ENCODE measurements at places on chromosomes 6 and 20.

GRCh38 chr6:140071601-140072062, 697.2 kb upstream of the CITED2 start:
- peak; percentile 96 for ATAC-seq

DNA sequence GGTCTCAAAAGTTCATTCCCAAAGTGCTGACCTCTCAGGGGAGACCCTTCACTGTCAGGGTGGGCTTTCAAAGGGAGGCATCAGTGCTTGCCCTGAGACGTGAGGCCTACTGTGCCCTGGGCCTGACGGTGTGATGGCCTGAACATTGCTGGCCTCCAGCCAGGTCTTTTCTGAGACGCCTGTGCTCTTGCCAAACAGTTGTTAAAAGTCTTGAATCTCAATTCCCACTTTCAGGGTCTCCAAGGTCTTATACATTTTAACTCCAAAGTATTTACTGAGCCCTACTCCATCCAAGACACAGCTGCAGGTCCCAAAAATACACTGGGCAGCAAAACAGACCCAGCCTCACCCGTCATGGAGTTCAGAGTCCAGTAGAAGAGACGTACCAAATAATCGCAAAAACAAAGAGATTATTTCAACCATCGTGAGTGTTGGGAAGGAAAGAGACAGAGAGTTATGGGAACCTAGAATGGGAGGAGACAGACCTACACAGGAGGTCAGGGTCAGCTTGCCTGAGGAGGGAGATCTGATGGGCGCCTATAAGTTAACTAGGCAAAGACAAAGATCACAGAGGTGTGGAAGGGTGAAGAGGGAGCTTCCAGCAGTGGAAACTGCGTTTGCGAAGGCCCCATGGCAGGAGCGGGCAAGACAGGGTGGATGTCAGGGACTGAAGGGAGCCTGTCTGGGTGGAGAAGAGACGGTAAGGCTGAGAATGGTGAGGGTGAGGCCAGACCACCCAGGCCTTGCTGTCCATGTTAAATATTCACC, 446.3 kb downstream of the PREX1 start:
- no peak for ATAC-seq

DNA sequence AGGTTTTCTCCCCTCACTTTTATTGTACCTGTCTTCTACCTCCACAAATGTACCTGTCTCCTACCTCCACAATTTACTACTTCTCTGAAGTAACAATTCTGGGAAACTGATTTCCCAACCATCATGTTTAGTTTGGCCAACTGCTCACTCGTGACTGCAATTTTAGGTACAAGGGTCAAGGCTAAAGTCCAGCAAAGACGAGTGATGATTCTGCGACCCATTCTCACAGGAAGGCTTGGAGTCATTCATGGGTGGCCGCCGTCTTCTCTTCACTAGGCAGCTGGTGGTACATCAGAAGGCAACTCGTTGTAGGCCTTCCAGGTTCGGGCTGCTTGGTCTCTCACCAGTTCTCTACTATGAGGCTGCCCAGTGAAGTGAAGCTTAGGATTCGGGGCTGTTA, 483.8 kb upstream of the JARID2 start:
- no peak for ATAC-seq

GRCh38 chr20:63252284-63252711, 2.0 kb downstream of the NKAIN4 start:
- ATAC-seq = no peak

GRCh38 chr6:69098910-69099309, 463.8 kb downstream of the ADGRB3 start:
- no peak for ATAC-seq

DNA sequence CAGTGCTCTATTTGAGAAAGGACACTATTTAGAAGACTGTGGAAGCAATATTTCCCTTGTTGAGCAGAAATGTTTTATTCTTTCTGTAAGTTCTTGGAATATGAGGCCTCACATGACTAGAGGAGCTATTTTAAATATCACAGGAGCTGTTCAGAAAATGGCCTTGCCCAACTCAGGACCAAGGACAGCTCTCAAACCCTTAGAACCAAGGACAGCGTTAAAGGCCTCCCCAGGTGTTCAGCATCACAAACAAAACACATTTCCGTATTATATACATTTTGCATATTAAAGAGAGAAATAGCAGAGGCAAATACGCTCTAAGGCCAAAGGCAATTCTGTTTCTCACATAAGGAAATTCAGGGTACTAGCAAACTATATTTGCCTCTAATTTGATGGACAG, 631.4 kb downstream of the CDH26 start:
- no peak for ATAC-seq

GRCh38 chr20:41249411-41250281, 67.9 kb downstream of the ZHX3 start:
- peak; percentile 86 for ATAC-seq

DNA sequence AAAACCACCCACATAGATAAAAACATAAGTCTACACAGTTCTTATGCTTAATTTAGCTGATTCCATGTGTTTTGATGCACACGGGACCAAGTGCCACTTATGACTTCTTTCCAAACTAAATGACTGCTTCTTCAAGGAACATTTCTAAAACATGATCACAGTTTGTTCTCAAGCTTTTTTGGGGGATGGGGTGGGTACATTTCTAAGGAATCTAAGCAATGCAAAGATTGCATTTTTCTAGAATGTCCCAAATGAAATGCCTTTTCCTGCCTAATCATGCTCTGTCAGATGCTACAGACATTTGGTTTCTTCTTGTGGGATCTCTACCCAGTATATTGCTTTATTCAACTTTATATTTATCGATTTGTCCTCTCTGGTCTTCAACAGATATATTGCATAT, 496.8 kb upstream of the JAG1 start:
- no peak for ATAC-seq

GRCh38 chr6:19538096-19538495, 299.1 kb upstream of the ID4 start:
- ATAC-seq = no peak

GRCh38 chr6:147459780-147460179, 48.7 kb upstream of the SAMD5 start:
- ATAC-seq = no peak

GRCh38 chr6:43628393-43629103, 516 bp downstream of the GTPBP2 start:
- peak; percentile 1 for ATAC-seq

DNA sequence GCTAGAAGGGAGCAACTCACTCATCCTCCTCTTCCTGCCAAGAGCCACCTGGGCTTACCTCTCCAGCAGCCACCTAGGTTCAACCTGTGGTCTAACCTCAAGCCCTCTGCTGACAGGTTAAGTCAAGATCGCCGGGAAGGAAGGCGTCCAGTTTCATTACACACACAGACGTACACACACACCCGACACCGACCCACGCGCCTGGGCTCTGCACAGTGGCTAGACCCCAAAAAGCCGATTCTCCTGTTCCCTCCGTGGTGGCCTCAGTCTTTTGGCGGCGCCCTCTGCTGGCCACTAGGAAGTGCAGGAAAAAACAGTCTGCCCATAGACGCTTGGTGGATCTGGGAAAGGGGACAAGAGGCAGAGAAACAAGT, 52.8 kb downstream of the MRPL14 start:
- ATAC-seq = peak; percentile 64

GRCh38 chr20:4299773-4300172, 284.4 kb upstream of the RNF24 start:
- no peak for ATAC-seq

DNA sequence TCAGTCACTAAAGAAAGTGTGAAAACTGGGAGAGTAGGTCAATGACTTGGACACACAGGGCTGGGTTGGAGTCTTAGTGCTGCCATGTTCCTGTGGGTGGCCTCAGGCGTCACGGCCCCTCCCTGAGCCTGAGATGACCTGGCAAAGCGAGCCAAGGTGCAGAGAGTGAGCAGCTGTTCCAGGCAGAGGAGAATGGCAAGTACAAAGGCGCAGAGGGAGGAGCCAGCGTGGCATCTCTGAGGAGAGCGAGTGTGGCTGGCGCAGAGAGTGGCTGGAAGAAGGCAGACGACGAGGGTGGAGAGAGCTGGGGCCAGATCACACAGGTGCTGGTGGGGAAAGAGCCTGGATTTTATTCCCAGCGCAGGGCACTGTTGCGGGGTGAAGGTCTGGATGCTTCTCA, 20.6 kb upstream of the CHMP4B start:
- no peak for ATAC-seq

DNA sequence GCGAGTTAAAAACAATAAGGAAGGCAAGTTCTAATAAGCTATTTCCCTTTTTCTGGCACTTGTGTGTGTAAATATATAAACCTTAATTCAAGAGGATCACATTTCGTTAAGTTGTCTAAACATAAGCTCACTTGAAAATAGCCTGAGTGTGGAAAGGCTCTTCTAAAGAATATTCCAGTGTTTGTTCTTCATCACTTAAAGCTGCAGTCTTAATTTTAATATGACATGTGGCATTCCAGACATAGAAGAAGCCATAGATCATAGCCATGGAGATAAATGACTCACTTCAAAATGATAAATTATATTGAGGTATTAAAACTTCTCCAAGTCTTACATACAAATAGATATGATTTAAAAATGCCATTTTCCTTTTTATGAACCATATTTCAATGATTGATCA, 42.1 kb downstream of the IYD start:
- no peak for ATAC-seq

DNA sequence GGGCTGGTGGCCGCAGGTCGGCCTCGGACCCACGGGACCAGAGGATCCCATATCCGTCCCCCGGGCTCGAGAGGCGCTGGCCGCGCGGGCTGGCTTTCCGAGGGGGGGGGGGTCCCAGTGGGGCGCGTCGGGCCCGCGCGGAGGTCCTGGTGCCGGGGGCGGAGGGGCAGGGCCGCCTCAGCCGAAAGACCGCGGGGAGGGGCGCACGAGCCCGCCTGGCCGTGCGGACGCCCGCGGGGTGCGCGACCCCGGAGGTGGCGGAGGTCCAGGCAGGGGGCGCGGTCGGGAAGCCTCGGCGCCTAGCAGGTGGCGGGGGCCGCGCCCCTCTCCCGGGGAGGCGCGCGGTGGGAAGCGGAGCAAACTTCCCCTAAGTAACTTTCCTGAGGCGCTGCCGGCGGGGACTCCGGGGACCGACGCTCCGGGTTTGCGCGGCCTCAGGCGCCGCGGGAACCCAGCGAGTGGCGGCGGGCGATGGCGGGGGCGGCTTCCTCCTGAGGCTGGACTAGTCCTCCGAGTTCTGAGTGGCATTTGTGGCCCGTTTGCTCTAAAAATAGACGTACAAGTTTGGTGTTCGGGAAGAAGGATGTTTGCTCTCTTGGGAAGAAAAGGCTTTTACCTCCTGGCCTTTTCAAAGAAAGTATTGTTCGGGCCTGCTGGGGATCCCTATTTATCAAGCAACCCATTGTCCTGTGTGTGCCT, 26.5 kb upstream of the BTBD3 start:
- ATAC-seq = peak; percentile 47

- no peak for ATAC-seq
Observed at GRCh38 chr6:43336382-43336781, 27.8 kb upstream of the CRIP3 start.

DNA sequence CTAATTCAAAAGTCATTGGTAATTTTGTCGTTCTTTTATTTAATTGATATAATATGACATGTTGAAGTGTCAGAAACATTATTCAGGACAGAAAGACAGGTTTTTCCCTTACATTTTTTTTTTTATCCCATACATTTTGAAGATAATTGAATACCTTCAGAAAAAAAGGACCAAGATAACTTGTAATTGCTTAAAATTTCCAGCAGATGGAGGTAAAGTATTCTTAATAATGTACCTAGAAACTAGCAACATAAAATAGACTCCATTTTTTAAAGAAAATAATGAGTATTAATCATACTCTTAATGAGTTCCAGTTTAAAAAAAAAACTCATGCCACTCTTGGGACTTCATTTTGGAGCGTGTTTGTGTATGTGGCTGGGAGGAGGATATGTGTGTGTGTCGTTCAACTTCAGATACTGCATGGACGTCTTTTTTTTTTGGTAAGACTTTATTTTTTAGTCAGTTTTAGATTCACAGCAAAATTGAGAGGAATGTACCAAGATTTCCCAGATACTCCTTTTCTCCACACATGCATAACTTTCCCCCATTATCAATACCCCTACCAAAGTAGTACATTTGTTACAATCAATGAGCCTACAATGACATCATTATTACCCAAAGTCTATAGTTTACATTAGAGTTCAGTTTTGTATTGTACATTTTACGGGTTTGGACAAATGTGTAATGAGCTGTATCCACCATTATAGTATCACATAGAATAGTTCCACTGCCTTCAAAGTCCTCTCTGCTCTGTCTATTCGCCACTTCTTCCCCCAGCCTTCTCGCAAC, 79.4 kb downstream of the ROS1 start:
- ATAC-seq = no peak

GRCh38 chr20:21796059-21796458, 90.6 kb downstream of the PAX1 start:
- ATAC-seq = no peak

GRCh38 chr20:41078329-41078728, 49.7 kb downstream of the TOP1 start:
- no peak for ATAC-seq

GRCh38 chr6:3808199-3808598, 41.0 kb upstream of the FAM50B start:
- no peak for ATAC-seq

DNA sequence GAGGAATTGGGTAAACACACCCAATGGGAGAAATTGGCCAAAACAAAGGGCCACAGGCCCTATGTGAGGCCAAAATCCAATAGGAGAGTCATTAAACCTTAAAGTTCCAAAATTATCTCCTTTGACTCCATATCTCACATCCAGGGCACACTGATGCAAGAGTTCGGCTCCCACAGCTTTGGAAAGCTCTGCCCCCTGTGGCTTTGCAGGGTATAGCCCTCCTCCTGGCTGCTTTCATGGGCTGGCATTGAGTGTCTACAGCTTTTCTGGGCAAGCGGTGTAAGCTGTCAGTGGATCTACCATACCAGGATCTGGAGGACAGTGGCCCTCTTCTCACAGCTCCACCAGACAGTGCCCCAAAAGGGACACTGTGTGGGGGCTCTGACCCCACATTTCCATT, 160.5 kb downstream of the ADGRG6 start:
- ATAC-seq = no peak

DNA sequence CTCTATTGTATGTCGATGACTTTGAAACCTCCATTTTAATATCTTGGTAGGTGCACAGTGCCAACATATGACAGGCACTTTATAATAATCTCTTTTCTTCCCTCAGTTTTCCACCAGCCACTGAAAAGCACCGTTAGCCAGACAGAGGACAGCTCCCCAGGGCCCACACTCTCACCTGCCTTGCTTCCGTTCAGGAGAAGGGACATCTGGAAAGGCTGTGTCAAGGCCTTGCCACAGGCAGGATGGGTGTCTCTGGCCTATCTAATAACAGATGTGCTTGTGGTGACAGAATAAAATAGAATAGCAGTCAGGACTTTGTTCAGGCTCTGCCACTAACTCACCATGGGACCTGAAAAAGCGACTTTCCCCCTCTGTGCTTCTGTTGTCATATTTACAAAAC, 75.5 kb upstream of the CCDC167 start:
- no peak for ATAC-seq

GRCh38 chr6:28442586-28442985, 705 bp downstream of the ZSCAN23 start:
- no peak for ATAC-seq

Data from motor neuron (in vitro differentiated cells).